ENCODE measurements at places on chromosomes 11 and 22.

GRCh38 chr11:130076778-130077481, 7.2 kb downstream of the APLP2 start:
- DNase-seq, result no peak

- DNase-seq, result no peak
These were observed 80.2 kb downstream of the SGSM3 start for GRCh38 chr22:40450616-40451015.

DNA sequence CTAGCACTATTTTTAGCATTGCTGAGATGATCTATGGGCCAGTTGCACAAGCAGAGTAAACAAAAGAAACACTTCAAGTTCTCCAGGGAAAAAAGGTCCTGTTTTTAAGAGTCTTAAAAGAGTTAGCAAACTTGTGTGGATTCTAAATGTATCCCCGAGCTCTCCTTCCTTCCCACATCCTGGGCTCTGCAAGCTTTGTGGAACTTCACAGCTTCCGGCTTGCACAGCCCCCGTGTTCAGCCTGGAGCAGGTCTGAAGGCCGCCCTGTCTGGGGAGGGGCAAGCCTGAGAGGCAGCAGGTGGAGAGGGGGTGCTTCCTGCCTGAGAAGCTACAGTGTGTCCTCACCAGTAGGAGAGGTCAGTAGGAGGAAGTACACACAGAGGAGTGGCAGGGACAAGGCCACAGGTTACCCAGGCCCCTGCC, 35.1 kb upstream of the SUSD2 start:
- peak; percentile 88 for DNase-seq

- no peak for DNase-seq
These were observed 21.3 kb upstream of the JAM3 start for GRCh38 chr11:134047586-134047999.

GRCh38 chr22:19055801-19056200, 66.4 kb downstream of the DGCR2 start:
- DNase-seq, result no peak

GRCh38 chr22:36422287-36423014, 34.7 kb upstream of the MYH9 start:
- no peak for DNase-seq

DNA sequence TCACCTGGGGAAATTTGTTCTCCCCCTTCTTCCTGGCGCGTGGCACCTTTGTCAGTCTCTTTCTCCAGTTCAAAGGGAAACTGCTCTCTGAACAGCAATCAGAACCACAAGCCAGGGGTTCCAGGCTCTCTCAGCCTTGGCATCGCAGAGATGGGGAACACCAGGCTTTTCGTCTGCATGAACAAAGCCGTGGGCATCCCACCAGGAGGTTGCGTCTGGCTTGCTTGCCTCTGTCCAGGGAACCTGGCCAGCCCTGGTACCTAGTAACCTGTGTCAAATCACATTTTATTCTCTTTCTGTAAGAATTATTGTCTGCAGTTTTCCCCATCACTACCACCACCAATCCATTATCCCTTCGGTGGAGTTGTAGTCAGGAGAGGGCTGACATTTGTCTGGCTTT, 107.0 kb downstream of the WNT7B start:
- DNase-seq, result no peak

- DNase-seq, result no peak
These were observed 1.7 kb upstream of the USP28 start for GRCh38 chr11:113876798-113877669.

DNA sequence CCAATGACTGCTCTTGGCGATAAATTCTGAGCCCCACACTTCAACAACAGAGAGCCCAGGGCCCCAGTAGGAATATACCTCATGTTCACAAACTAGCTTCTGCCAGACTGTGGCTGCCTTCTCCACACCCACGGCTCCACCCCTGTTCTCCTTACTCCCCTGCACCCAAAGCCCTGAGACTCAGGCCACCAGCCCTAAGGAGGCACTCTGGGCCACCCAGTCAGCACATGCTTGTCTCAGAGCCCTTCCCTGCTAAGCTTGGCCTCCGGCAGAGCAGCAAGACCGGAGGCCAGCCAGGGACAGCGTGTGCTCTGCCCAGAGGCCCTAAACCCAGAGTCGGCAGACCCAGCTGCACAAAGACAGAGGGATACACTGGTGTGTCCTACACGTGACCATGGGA, 27.9 kb downstream of the SPATA19 start:
- no peak for DNase-seq

DNA sequence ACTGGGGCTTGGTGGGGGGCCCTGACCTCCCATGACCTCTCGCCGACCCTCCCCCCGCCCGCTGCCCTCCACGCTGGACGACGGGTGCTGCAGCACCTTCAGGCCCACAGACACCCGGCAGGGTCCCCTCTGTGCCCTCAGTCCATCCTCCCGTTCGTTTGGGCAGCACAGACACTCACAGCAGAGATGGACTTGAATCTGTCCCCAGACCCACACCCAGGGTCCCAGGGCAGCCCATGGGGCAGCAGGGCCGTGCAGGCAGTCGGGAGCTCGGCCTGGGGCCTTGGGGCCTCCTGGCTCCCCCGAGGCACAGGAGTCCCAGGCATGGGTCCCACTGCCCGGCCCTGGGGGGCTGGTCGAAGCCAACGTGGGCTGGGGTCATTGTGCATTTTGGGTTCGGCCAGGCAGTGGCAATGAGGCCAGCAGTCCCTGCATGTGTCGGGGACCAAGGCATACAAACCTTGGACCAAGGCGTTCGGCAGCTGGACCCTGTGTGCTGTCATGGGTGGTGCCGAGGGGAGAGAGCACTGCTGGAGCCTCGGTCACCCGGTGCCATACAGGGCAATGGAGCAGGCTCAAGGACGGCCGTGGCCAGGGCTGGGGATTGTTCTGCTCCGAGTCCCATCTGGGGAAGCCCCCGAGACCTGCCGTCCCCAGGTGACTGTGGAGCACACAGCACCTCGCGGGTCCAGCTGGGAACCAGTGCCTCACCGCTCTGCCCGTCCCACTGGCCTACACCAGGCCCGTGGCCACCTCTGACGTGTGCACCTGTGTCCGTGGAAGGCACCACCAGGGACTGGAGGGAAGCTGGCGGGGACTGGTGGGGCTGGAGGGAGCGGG, 19.3 kb upstream of the BRSK2 start:
- DNase-seq, result no peak

DNA sequence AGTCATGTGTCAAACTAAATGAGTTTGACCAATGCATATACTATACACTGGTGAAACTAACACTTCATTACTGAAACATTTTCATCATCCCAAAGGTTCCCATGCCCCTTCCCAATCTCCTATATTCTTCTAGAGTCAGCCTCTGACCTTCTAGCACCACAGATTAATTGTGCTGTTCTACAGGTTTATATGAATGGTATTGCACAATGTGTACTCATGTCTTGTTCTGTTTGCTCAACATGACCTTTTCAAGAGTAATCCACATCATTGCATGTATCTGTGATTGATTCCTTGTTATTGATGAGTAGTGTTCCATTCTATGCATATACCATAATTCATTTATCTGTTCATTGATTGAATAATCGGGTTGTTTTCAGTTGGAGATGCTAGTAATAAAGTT, 7.5 kb upstream of the OR8G1 start:
- DNase-seq, result peak; percentile 60

DNA sequence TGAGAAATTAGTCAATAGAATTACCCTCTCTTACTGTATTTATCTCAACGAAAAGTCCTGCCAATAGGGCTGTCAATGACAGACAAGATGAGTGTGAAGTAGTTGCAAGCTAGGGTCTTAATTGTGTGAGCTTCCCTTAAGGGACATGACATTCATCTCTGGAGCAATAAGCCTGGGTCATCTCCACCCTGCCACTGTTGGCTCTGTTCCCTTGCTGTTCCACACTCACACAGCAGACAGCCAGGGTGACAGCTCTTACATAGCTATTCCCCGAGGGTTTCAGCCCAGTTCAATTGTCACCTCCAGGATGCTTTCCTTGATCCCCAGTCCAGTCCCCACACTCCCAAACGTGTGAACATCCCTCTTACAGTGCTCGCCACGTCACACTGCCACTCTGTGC, 215.0 kb downstream of the NXPE2 start:
- no peak for DNase-seq

DNA sequence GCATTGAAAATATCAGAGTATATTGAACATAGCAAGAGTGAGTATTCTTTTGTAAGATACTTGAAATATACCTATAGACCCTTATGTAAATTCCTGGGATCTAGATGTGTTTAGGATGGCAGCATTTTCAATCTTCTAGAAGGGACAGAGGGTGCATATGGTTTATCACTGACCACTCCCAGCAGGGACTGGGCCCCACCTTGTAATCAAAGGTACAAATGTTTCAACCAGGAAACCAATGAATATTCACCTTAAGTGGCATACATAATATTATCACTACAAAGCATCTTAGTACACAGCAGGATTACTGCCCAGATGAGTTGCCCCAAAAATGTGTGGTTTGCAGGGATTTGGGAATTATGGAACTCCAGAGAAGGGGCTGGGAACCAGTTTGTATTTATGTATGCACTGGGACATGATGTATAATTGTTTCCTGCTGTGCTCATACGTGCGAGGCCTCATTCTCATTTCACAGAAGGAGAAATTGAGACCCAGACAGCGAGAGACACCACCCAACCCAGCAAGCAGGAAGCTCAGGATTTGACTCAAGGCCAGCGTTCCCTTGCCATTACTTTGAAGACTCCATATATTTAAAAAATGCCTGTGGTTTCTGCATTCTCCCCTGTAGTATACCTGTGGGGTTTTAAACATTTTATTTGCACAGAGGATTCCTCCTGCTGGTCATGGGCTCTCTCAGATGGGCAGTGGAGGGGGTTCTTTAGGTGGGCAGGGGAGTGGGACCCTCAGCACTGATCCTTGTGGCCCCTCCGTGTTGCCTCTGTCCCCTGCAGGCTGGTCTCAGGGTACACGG, 5.2 kb downstream of the APOL4 start:
- DNase-seq, result no peak

GRCh38 chr11:37747121-37747520, 1149.1 kb upstream of the RAG2 start:
- DNase-seq, result no peak

DNA sequence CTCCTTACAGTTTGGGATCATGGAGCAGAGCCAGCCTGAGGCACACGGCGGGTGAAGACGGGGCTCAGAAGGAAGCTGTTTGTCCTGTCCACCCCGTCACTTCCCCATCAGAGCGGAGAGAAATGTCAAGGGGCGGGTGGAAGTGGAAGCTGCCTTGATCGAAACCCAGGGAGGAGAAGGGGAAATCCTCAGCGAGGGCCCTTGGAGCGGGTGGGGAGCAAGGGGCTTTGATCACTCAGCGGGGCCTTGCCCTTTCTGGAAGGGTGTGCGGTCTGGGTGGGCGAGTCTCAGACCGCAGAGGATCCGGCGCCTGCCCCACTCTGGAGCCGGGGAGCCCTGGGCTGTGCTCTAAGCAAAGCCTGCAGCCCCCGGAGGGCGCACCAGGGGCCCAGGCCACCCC, 320.4 kb downstream of the NTM start:
- DNase-seq, result no peak

DNA sequence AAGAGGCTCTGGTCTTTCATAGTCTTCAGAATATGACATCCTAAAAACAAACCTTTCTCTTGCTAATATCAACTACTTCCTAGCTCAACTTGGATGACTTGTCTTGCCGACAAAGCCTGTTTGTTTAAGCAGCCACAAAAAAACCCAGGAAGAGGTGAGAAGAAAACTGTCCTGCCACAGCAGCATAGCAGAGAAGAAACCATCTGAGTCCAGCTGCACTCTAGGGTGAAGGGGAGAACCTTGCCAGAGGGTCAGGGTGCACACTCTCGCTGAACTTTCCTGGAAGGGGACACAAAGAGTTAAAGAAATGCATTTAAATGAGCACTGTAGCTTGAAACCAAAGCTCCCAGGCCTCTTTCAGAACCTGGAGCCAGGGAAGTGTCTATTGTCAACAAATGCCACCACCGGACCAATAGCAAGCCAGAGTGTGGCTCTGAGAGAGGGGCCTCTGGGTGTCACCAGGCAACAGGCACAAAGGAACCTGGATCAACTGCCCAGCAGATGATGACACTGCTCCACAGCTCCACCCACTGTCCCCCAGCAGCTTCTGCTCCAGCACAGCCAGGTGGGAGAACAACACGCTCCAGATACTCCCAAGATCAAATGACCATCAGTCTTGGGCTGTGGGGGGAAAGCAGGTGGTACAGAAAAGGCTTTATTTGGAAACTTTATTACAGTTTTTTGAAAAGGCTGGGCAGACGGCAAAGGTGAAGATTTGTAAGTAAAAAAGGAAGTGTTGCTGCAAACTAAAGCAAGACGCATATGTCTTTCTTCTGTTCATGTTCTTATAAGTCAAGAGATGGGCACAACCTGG, 105.7 kb downstream of the RASSF10 start:
- DNase-seq, result peak; percentile 49
